ENCODE measurements at places on chromosomes 11 and 22. TPM values are rescaled to one million over a fixed set of nuclear protein-coding genes. Genes with fewer than 3 reads are reported as not detected.

Gene NRGN
- 11.1 TPM for total RNA-seq

Gene KRTAP5-11
- not detected for total RNA-seq

Gene BATF2
- total RNA-seq, result 0.30 TPM

Gene PLAAT5
- 0.95 TPM for total RNA-seq

Gene FOXRED1
- total RNA-seq, result 31.3 TPM

Gene MUC2
- not detected for total RNA-seq

Gene LMO1
- total RNA-seq, result not detected

Gene HBE1
- total RNA-seq, result not detected

Gene VPREB3
- not detected for total RNA-seq

Gene NCAPH2
- total RNA-seq, result 106 TPM

Gene CCDC89
- total RNA-seq, result 0.25 TPM

Gene TRIM51
- not detected for total RNA-seq

Gene TREH
- not detected for total RNA-seq

Gene POLD4
- total RNA-seq, result 63.7 TPM

DNA sequence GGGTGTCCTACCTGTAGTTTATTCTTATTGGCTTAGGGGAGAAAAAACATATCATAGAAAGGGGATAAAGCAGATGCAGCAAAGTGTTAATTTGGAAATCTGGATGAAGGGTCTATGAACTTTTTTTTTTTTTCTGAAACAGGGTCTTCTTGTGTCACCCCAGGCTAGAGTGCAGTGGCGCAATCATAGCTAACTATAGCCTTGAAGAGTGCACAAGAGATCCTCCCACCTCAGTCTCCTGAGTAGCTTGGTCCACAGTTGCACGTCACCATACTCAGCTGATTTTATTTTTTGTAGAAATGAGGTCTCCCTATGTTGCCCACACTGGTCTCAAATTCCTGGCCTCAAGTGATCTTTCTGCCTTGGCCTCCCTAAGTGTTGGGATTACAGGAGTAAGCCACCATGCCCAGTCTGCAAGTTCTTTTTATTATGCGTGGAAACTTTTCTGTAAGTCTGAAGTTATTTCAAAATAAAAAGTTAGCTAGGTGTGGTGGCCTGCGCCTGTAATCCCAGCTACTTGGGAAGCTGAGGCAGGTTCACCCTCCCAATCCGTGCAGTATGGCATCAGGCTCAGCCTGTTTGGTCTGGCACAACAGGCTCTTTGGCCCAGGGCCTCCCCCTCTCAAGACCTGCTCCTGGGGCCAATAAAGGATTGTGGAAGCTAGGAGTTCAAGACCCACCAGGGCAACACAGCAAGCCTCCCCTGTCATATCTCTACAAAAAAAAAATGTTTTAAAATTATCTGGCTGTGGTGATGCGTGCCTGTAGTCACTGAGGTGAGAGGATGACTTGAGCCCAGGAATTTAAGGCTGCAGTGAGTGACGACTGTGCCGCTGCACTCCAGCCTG, 111.9 kb downstream of the MED15 start:
- no peak for DNase-seq

- DNase-seq, result no peak
Observed at GRCh38 chr11:88522624-88523385, 185.3 kb upstream of the CTSC start.

GRCh38 chr11:130945896-130946295, 29.6 kb upstream of the SNX19 start:
- DNase-seq, result no peak

DNA sequence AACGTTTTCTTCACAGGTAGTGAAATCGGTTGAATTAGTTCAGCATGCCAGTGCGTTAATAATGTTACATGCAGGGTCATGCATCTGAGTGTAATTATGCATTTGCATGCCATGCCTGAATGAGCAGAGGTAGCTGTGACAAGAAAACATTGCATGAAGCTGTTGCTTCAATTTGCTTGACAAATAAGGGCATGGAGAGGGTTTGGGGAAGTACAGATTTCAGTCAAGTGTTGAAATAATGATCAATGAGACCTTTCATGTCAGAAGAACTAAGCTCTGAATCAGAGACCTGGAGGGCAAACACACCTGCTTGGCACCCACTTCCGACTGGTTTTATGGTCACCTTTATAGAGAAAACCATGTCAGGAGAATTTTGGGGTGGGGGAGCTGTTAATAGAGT, 221.4 kb downstream of the DBX1 start:
- DNase-seq, result no peak

DNA sequence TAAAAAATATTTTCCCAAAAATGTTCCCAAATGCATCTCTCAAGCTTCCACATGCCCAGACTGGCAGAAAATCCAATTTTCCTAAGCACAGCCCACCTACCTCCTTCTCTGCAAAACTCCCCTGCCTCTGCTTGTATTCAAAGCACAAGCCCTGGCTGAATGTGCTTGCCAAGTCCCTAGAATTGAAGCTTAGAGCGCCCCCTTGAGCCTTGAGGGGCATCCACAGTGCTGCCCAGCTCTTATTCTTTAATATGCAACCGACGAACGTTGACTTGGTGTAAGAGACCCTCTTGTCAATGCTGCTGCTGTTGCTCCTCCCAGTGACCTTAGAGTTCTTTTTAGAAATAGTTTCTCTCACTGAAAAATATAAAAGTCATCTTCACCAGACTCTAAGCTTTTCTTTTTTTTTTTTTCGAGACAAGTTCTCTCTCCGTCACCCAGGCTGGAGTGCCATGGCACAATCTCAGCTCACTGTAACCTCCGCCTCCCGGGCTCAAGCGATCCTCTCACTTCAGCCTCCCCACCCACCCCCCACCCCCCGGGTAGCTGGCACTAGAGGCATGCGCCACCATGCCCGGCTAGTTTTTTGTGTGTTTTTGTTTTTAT, 63.5 kb upstream of the CAPRIN1 start:
- DNase-seq, result peak; percentile 44

GRCh38 chr22:26737262-26737661, 79.9 kb downstream of the MIAT start:
- DNase-seq, result no peak

DNA sequence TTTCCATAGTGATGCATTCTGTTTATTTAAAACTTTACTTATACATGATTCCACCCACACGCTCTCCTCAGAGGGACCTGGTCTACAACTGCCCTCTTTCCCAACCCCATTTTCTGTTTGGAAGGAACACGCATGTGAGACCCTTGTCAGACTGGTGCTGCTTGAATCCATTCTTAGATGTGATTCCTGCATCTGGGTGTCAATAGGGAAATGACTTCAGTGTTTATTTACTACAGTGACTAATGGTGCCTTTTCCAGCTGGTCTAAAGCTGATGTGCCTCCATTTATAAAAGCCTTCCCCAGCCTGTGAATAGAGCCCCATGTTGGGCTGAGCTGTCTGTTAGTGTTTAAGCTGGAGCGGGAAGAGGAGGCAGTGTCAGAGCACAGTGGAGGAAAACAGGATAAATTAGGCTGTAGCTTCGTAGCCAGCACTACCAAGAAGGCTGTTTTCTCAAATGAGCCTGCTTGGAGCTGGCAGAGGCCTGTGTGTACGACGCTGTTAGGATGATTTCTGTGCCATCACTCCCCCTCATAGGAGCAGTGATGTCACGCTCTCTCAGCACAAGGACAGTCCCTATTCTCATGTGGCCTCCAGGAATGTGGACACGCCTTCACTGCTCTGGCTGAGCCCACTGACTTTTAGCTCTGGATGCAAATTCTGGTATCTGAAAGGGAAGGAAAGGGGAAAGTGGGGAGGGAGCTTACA, 18.9 kb upstream of the C11orf96 start:
- DNase-seq, result no peak

DNA sequence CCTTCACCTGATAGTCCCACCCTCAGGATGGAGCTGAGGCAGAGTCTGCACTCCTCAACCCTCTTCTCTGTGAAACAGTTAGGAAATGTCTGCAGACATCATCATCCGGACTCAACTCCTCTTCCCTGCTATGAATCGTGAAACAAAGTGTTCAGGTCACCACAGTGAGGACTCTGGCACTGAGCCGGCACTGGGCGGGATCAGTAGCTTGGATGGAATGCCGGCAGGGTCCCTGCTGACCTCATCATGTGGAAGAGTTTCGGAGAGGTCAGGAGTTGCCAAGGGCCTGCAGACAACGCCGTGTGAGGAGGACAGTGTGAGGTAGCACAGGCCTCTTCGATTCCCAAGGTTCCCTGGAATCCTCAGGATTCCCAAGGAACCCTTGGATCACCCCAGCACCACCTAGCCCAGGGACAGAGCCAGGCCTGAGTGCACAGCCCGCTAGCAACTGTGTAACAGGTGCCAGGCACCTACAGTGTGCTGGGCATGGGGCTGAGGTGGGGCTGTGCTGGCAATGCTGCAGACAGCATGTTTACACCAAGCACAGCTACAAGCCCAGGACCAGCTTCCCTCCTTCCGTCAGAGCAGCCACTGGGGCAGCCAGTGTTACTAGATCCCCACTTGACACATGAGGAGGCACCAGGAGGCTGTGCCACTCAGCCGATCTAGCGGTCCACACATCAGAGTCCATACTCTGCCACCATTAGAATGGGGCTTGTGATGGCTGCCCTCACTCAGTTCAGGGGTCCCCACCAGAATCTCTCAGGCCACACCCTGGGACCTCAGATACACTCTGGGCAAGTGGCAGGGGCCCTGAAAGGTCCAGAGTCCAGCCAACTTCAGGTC, 693 bp upstream of the LINC01488 start:
- DNase-seq, result no peak

GRCh38 chr11:64245401-64245796, 1.3 kb downstream of the PPP1R14B start:
- peak; percentile 67 for DNase-seq

- no peak for DNase-seq
Observed at GRCh38 chr11:76436020-76436419, 8.8 kb upstream of the EMSY start.

DNA sequence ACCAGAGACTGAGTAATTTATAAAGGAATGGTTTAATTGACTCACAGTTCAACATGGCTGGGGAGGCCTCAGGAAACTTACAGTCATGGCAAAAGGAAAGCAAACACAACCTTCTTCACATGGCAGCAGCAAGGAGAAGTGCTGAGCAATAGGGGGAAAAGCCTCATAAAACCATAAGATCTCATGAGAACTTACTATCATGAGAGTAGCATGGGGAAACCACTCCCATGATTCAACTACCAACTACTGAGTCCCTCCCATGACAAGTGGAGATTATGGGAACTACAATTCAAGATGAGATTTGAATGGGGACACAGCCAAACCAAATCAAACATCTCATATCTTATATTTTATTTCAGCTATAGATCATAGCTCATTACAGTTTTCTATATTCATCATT, 33.0 kb downstream of the GRIA4 start:
- no peak for DNase-seq

DNA sequence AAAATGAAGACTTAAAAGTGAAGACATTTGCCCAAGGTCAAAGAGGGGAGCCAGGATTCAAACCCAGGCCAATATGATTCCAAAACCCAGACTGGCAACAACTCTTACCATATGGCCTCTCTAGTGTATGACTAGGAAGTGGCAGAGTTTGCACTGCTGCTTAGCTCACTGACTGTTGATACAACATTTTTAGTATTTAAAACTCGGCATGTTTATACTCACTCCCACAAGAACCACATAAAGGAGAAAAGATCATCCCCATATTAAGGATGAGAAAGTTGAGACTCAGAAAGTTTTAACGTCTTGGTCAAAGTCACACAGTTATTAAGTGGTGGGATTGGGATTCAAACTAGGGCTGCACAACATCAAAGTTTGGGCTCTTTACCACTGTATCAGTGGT, 81.7 kb downstream of the CCDC34 start:
- no peak for DNase-seq

DNA sequence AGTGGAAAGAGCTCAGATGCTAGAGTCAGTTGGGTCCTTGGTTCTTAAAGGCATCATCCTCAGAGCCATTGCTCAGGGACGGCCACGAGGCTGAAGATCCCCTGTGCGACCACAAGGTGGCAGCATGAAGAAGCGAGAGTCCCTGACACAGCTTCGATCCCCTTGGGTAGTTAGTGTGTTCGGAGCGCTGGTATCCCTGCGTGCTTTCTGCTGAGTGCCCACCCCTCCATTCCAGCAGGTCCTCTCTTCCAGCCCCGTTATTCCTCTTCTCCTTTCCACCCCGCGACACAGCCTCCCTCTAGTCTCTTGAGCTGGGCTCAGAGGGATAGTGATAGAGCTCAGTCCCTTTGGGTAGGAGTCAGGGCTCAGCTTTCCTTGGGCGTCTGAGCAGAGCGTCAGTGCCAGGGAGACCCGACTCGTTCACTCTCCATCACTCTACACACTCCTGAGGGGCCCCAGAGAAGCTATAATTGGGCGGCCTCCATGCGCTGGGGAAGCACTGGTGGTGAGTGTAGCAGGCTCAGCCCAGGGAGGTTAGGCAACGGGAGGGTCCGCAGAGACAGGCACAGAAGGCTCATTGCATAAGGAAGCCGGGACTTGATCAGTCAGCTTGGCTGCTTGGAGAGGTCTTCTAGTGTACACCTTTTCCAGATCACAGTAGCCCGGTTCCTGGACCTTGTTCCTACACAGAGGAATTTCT, at the start of gene OR51D1:
Gene OR51D1, plus strand, starts transcription at position 516 of the 700 bp plus-strand sequence. CDS start 2,314 bp downstream, outside the sequence.
- DNase-seq, result peak; percentile 82

- DNase-seq, result no peak
Observed at GRCh38 chr11:18696638-18697225, 1.8 kb upstream of the TMEM86A start.

DNA sequence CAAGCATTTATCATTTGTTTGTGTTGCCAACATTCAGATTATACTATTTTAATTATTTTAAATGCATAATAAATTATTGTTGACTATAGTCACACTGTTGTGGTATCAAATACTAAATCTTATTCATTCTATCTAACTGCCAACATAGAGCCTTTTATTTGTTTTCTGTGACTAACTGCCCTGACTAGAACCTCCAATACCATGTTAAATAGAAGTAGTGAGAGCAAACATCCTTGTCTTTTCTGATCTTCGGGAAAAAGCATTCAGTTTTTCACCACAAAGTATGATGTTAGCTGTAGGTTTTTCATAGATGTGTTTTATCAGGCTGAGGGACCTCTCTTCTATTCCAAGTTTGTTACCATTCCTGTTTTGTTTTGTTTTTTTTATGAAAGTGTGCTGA, 15.2 kb downstream of the TRIM34 start:
- no peak for DNase-seq

DNA sequence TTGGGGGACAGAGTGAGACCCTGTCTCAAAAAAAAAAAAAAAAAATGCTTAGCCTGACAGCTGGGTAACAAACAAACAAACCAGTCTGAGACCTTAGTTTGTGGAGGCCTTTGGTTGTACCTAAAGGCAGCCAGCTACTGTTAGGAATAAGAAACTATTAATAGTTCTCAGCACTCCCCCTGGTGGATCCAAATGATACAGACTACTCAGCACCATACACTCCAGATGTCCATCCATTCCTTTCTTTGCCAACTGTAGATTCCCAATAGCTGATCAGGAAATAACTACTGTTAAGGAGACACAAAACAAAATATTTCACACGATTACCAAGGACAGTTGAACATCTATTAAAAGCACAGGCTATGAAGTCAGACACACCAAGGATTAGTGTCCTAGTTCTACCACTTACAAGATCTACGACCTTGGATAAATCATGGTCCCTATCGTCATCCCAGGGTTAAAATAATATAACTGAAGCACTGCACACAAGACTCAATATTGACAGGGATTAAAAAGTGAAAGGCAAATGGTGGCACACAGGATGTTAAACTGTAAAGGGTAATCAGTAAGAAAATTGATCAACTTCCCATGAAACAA, 17.2 kb downstream of the CLDN25 start:
- DNase-seq, result no peak

GRCh38 chr22:22943521-22944267, 56.1 kb downstream of the IGLL5 start:
- DNase-seq, result no peak

- DNase-seq, result no peak
Observed at GRCh38 chr11:46290011-46290410, 12.5 kb downstream of the CREB3L1 start.

GRCh38 chr11:86245369-86246292, 1.1 kb downstream of the EED start:
- DNase-seq, result no peak

- no peak for DNase-seq
Observed at GRCh38 chr11:841981-842369, 354 bp downstream of the POLR2L start.
